Germinal center (tissue), 1 donor: ENCODE measurements at places on chromosomes 6 and 20.

- no peak for DNase-seq
Measured at GRCh38 chr20:60053125-60053817, 95.0 kb downstream of the CDH26 start.

GRCh38 chr20:17823409-17824144 lies 123.8 kb downstream of the BANF2 start:
- no peak for DNase-seq

DNA sequence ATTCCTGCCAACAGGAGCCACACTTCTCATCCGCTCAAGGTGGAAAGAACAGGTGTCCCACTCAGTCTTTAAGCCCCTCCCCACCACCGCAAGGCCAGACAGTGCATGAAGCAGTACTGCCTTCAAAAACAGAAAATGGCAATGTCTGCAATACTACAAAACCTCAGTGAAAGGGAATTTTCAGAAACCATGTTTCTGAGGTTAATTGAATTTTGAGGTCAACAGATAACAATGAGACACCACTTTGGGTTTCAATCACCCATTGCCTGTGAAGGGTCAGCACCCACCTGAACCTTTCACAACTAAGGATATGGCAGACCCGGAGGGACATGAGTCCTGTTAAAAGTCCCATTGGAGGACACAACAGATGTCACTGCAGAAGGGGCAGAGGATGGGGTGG lies 13.0 kb downstream of the ZC3H12D start:
- DNase-seq, result no peak

DNA sequence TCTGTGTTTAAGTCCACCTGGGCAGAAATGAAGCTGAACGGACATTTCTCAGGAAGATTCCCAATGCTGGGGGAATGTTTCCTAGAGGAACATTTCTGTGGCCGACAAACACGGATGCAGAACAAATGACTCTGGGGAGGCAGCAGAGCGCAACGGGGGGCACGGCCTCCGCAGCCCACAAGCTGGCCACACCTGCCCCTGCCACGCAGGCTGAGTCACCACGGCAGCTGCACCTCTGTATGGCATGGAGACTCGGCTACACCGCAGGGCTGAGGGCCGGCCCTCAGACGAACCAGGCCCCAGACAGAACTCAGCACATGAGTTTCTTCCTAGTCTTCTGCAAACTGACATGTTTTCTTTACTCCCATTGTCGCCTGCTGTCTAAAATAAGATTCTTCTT lies 10.0 kb upstream of the PRR18 start:
- no peak for DNase-seq

DNA sequence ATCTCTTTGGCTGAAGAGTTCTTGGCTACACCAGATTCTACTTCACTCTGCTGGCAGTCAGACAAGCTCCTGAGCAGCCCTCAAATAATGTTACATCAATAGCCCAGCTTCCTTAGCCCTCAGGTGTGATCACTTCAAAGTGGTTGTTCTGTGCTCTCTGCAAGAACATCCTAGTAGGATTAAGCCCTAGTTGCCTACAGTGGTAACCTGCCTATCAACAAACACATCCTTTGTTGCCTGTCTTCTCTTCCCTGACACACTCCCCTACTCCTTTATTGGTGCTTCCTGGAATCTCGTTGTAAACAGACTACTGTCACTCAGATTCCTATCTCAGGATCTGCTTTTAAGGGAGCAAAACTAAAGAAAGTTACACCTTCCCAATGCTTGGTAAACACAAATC lies 45.1 kb upstream of the TASP1 start:
- DNase-seq, result no peak

- DNase-seq, result no peak
Measured at GRCh38 chr20:13220194-13220903, 725 bp upstream of the ISM1 start.

DNA sequence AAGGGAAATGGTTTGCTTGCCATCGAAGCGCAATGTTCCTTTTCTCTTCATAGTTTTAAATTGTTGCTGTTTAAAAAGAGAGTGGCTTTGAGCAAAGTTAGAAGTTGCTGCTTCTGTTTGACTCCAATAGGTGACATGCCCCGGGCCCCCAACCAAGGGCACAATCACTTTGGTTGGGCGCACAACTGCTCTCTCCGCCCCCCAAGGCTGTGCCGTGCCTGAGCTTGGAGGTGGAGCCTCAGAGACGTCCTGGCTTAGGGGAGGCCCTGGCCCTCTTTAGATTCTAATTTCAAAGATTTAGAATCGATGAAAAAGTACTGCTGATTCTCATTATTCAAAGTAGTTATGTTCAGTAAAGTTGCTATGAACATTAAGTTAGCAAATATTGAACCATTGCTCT lies 725.9 kb downstream of the COL12A1 start:
- DNase-seq, result no peak

DNA sequence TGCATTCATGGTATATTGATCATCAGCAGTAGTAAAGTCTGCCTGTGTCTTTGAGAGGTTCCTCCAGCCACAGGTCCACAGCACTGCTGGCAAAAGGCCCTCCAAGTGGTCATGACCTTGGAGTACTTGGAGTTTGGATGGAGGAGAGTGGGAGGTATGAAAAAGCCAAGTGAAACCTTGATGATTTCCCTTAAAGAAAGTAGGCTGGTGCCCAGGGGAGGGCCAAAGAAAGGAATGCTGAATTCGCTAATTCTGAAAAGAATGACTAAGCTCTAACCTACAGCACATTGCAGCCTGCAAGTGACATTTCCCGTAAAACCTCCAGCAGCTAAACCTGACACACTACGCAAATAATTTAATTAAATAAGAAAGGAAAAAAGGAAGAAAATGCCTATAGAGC lies 223.4 kb upstream of the TAB2 start:
- no peak for DNase-seq

DNA sequence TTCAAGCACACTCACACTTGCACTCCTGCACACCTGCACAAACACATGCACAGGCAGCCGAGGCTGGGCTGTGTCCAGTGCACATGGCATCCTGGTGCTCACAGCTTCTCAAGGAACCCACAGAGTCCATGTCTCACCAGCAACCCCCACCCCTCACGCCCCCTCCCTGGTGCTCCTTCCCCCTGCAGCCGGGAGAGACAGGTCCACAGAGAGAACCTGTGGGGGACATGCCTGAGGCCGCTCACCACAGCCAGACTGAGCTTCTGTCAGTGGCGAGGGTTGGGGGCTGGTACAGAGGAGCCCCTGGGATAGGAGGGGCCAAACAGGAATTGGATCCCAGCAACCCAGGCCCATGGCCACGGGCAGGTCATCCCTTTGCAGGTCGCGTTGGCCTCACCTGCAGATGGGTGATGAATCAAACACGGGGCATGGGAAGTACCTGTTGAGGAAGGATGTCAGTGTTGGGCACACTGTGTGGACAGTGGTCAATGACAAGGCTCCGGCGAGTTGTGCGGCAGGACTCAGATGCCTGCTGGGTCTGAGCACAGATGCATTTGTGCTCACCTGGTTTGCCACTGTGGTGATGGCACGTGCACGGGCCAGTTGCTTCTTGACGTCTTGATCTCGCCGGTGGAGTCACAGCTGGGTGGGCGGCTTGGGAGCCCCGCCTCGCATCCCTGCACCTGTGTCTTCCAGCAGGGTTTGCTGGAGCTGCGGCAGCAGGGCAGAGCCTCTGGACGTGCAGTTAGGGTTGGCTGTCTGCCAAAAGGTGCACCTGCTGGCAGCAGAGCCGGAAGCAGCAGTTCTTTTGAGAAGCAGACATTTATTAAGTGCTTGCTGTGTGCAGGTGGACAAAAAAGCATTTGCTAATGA lies 113.0 kb downstream of the ERMARD start:
- peak; percentile 33 for DNase-seq

- DNase-seq, result no peak
Measured at GRCh38 chr6:113591896-113592827, 265.0 kb upstream of the MARCKS start.

DNA sequence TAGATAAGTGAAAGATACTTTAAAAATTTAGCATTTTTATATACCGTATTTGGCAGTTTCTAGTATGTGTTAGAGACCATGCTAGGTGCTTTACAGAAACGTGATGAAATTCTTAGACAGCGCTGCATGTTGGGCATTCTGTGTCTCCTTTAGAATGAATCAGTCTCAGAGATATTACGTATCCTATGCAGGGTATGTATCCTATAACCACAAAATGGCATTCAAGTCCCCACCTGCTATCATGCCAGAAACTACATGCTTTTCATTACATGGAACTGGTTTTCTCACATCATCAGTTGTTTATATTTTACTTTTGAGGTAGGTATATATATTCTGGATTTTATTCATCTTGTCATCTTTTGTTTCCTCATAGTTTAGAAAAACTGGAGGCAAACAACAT lies 42.3 kb downstream of the PEX7 start:
- DNase-seq, result no peak

- peak; percentile 37 for DNase-seq
Measured at GRCh38 chr6:28953039-28953584, 29.3 kb upstream of the TRIM27 start.

- DNase-seq, result no peak
Measured at GRCh38 chr6:137883400-137884148, 16.5 kb downstream of the TNFAIP3 start.

DNA sequence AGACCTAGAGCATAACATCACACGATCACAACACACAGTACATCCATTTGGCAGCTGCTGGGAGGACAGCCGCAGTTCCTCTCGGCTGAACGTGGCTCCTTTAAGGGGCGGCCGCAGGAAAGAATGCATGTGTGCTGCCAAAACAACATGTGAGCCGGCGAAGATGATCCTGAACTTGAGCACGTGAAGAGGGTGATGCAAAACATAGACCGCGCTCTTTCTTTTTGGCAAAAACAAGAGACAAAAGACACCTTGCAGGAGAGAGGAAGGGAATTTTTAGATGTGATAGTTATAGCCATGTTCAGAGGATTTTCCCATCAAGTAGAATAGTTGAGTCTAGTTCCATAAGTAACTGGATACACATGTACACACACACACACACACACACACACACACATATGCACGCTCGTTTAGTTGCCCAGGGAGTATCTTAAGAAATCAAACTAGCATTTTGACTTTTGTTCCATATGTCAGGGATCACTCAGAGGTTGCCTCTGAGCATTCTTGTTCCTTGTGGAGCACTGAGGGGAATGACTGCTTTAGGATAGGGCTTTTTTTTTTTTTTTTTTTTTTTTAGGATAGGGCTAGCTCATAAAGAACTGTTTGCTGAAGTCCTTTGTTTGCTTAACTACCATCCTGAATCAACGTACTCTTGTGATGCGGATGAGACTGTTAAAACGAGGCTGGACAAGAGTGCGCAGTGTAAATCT lies 21.7 kb upstream of the RANBP9 start:
- DNase-seq, result no peak

DNA sequence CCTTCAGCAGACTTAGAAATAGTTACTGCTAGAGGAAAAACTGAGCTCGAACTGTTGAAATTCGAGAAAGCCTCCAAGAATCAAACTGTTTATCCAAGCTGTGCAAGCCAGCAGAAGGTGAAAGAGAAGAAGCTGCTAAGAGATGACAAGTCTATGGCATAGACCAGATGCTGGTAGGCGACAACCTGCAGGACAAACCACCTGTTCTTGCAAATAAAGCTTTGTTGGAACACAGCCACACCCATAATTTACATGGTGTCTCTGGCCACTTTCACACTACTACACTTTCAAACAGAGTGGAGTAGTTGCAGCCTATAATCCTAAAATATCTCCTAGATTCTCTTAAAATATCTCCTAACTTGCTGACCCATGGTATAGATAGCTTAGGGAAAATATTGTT lies 33.3 kb downstream of the TNFRSF21 start:
- DNase-seq, result no peak

- DNase-seq, result no peak
Measured at GRCh38 chr6:14831937-14832336, 413.9 kb upstream of the JARID2 start.

DNA sequence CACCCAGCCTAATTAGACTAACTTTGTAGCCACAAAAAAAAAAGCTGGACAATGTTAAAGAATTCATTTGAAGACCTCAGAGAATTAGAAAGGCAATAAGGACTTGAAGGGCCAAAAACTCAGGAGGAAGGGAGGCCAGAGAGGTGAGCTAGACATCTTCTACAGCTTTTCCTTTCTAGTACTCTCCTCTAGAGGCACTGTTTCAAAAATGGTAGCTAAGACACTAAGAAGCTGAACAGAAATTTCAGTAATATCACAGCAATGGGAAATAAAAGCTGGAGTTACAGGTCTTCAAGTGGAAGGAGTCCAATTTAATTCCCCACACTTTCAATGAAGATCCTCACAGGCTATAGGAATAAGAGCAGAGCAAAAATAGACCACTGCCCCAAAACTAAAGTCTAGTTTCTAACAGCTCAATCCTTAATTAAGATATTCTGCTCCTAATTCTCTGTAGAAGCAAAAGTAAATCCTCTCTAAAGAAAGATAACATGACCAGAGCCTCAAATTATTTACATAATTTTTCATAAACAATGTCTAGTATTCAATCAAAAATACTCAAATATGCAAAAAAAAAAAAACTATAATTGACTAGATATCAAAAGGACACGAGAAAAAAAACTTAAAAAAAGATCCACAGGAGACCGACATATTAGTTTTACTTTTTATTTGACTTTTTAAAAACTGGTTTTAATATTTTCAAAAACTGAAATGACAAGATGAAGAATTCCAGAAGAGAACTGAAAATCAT lies 63.7 kb downstream of the RNGTT start:
- peak; percentile 5 for DNase-seq

DNA sequence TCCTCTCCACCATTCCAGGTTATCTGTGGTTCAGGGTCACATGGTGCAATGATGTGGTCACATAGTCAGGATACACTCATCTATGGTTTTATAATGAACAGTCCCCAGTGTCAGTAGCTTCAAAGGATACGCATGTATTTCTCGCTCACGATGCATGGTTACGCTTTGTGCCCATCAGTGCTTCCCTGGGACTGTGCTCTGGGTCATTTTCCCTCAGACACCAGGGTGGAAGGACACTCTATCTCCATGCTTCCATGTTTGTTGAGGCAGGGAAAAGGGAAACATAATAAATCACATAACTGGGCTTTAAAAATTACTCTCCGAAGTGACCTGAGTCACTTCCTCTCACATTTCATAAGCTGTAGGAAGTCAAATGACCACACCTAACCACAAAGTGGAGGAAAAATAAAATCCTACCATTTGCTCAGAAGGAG lies 394.8 kb upstream of the NOX3 start:
- DNase-seq, result no peak

- no peak for DNase-seq
Measured at GRCh38 chr6:132865829-132866228, 51.5 kb downstream of the RPS12 start.

GRCh38 chr6:33392595-33392948 lies 949 bp downstream of the KIFC1 start:
- DNase-seq, result no peak

GRCh38 chr6:100427452-100427851 lies 37.3 kb downstream of the SIM1 start:
- no peak for DNase-seq
